ENCODE measurements at places on chromosomes 1 and 21.
A peak's percentile ranks its signal among the peaks of the same experiment; 100 is the strongest.

DNA sequence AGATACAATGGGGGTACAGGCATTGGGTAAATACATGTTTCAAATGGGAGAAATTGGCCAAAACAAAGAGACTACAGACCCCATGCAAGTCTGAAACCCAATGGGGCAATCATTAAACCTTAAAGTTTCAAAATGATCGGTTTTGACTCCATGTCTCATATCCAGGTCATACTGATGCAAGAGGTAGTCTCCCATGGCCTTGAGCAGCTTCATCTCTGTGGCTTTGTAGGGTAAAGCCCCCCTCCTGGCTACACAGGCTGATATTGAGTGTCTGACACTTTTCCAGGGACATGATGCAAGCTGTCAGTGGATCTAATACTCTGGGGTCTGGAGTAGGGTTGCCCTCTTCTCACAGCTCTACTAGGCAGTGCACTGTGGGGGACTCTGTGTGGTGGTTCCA lies 286.1 kb downstream of the LRRIQ3 start:
- no peak for DNase-seq

GRCh38 chr1:198860371-198860770 lies 221.5 kb downstream of the PTPRC start:
- DNase-seq, result no peak

GRCh38 chr1:62625415-62625814 lies 28.1 kb downstream of the ANGPTL3 start:
- no peak for DNase-seq

GRCh38 chr1:109630081-109630897 lies 10.7 kb downstream of the AMPD2 start:
- DNase-seq, result no peak

GRCh38 chr1:185412385-185413087 lies 95.5 kb upstream of the IVNS1ABP start:
- DNase-seq, result no peak

DNA sequence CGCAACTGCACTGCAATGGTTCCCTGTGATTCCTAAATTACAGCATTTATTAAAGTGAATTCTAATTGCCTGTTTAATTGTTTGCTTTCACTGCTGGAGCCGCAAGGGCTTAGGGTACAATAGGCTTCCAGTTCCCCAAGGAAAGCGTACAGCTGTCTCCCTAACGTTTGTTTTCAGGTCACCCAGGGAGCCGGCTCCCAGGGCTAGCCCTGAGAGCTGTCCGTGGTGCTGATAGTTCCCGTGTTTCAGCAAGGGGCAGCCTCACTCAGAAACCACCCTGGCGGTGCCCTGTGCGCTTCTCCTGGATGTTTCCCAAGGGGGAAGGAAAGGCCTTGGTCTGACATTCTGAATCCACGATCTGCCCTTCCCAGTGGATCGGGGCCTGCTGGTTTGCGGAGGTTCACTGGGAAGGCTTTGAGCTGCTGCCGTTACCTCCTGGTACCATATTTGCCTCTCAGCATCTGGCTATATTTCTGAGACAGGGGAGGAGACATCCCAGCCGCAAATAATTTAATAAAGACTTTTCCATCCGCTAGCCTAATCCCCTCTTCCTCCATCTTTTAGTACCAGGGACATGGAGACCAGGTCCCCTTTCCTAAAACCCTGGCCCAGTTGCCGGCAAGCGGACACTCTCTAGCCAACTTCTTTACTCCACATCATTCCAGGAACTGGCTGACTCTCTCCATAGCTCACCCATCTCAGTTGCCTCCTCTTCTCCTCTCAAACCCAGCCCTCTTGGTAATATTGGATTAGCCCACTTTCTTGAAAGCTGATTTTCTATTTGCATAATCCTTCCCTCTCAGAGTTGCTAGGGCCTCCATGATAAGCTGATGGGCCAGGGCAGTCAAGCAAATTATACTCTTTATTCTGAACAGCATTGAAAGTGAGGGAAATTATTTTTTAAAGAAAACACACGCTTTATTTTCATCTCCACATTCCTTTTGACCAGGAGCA lies 149.0 kb downstream of the IGSF21 start:
- DNase-seq, result peak; percentile 2

DNA sequence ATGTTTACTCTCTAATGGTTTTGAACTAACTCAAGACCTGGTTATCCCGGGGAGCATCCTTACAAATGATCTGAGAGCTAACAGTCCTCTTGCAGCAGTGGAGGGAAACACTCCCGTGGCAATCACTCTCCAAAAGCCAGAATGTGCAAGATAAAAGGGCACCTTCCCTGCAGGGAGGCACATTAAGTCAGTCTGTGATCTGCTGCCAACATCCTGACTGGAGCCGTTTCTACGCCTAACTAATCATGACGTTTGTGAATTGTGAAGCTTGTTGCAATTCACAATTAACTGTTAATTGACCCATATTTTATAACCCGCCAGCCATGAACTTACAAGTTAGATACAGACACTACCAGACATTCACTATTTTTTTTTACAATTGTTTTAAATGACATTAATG lies 52.1 kb upstream of the LGALS8 start:
- DNase-seq, result no peak

GRCh38 chr1:181081395-181081794 lies 7.1 kb upstream of the IER5 start:
- no peak for DNase-seq

- DNase-seq, result peak; percentile 71
Observed at GRCh38 chr1:167808104-167808503, 86.3 kb downstream of the MPZL1 start.

GRCh38 chr1:226697151-226697928 lies 41.7 kb downstream of the ITPKB start:
- no peak for DNase-seq

DNA sequence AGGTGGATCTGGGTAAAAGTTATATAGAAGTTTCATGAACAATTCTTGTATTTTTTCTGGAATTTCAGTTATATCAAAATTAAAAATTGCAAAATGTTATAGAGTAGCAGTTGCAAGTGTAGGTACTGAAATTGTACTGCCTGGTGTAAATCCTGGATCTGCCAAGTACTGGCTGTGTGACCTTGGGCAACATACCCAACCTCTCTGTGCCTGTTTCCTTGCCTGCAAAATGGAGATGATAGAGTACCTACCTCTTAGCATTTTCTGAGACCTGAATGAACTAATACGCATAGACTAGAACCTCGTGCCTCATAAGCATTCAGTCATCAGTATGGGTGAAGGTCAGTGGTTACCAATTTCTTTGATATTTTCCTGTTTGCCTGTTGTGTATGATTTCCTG lies 290.0 kb upstream of the KAZN start:
- DNase-seq, result no peak

DNA sequence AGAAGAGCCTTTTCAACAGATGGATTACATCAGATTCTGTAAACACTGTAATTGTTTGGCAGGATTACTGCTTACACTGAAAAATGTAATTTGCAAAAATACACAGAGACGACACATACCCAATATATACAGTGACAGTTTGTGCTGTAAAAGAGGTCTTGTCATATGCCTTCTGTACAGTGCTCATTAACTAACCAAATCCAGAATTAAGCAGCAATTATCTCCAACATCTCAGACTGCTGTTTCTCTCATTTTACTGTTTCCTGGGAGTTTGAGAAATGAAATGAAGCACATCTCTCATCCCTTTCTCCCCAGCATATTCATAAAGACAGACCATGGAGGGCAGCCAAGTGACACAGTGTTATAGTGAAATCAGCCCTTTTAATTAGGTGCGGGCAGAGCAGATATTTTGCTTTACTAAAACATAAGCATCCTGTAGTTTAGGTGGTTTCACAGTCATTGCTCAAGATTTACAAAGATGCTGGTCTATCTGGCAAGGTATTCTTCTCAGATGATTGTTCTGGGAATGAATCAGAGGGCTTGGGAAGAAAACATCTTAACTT lies 618.4 kb upstream of the USP24 start:
- DNase-seq, result peak; percentile 55

DNA sequence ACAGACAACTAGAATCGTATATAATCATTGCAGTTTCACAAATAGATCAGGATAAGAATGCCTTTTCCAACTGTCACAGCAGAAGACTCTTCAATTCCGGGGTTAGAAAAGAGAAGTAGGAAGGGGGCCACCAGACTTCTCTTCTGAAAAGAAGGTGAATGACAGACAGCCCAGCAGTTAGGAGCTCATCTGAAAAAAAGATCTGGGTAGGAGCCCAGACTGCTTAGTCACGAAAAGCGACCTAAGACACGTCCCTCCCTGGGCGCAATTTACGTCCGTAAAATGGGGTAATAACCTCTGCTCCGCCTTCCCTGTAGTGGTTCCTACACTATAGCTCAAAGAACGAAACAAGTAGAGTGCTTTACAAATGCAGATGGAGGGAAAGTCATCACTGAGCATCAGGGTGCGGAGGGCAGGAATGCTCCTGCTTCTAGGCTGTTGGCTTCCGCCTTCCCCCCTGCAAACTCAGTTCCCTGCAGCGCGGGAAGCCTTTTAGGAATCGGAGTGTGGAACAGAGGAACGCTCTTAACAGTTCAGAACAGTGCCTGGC lies 582 bp downstream of the ORC1 start:
- DNase-seq, result peak; percentile 70

DNA sequence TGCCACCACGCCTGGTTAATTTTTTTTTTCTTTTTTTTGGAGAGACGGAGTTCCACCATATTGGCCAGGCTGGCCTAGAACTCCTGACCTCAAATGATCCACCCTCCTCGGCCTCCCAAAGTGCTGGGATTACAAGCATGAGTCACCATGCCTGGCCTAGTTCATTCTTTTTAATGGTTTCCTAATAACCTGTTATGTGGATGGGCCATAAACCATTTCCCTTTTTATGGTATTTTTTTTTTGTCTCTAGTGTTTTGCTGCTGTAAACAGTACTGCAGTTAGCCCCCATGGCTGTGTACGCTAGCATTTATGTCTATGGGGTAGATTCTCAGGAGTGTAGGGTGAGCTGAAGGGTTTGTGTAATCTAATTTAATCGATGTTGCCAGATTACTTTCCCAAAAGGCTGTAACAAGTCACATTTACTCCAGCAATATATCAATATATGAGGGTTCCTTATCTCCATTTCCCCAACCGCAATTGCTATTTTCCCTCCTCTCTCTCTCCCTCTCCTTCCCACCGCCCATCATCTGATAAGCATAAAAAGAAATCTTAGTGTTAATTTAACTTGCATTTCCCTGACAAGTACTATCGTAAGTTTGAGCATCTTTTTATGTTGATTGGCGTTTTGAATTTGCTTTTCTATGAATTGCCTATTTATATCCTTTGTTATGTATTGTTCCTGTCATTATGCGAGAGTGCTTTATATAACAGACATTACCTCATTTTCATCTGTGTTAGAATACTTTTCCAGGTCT lies 28.7 kb downstream of the RCSD1 start:
- DNase-seq, result no peak
